ENCODE measurements at places on chromosomes 11 and 22.

GRCh38 chr11:88520391-88520790 lies 182.9 kb upstream of the CTSC start:
- no peak for DNase-seq

GRCh38 chr11:69310351-69310750 lies 16.4 kb downstream of the MYEOV start:
- no peak for DNase-seq

GRCh38 chr11:130675917-130676316 lies 227.5 kb downstream of the ADAMTS15 start:
- no peak for DNase-seq

DNA sequence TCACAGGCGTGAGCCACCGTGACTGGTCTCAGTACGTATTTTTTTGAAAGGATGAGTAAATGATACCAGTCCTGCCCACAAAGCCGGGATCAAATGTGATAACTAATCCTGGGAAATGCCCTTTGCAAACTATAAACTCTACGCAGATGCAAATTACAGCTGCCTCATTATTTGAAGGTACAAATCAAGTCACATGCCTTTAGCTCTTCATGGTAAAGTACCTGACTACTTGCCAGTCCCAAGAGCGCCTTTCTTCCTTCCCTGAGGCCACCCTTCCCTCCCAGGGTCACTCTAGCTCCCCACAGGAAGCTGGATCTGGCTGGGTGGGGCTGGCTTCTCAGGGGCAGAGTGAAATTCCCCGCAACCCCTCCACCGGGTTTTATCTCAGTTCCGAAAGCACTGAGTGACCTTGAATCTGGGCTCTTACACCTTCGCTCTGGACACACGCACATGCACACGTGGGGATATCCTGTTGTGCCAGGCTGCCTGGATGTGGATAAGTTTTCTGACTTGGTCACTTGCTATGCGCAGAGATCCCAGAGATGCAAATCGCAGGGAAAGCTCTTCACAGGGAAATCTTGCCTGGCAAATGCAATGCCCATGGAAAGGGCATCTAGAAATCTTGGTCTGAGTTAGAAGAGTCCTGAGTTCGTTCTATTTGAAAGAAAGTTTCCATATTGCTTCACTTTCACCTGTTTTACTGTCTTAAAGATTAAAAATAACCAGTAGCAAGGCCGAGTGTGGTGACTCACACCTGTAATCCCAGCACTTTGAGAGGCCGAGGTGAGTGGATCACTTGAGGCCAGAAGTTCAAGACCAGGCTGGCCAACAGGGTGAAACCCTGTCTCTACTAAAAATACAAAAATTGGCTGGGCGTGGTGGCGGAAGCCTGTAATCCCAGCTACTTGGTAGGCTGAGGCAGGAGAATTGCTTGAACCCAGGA lies 8.5 kb downstream of the A4GALT start:
- no peak for DNase-seq

- no peak for DNase-seq
These were observed 2.9 kb downstream of the IFITM5 start for GRCh38 chr11:296171-297050.

DNA sequence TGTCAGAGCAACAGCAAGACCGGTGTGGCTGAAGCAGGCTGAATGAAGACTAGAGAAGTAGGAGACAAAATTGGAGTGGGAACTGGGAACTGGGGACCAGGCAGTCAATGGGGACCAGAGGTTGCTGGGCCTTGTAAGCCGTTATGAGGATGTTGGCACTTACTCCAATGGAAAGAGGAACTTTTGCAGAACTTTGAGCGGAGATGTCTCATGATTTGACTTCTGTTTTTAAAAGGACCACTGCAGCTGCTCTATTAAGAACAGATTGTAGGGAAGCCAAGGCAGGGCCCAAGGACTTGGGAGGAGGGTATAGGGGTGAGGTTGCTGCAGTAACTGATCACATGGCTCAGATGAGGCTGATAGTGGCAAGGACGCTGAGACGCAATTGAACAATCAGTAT lies 34.2 kb downstream of the IL18 start:
- DNase-seq, result no peak

GRCh38 chr11:129374993-129375750 lies 476 bp upstream of the BARX2 start:
- DNase-seq, result no peak

- no peak for DNase-seq
These were observed 58.3 kb downstream of the SYT13 start for GRCh38 chr11:45227836-45228235.

DNA sequence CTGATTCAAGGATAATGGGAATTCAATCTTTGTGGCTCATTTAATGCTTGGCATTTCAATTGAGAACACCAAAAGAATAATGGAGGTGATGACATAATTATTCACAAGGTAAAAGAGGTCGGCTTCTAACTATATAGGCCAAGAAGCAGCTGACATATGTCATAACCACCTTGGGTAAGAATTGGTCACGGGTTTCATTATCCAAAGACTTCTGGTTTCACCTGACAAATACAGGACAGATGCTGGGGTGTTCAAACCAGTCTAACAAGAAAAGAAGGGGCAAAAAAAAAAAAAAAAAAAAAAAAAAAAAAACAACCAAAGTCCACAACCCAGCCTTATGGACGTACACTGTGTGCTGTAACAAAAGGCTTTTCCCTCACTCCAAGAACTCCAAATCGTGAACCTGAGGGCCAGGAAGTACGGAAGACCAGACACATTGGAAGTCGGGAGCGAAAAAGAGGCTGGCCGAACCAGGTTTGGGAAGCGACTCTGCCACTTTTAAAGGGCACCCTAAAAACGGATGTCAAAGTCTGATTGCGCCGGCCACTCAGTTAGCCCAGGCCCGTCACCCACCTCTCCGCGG lies 385 bp downstream of the HARBI1 start:
- no peak for DNase-seq

DNA sequence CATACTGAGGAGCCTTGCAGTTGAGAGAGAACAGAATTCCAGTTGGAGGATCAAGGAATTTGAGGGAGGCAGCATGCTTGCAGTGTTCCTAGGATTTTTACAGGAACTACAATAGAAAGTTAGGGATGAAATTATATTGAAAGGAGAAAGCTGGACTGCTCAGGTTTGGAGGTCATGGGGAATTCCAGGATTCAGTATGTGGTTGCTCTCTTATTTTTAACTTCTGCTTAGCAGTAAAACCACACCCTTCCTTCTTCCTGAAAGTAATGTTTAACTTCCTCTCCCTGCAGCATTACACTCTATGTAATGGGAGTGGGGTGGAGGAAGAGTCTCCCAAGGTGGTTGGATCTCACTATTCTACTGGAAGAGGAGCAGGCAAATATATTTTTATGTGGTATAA lies 31.3 kb downstream of the CTNND1 start:
- DNase-seq, result no peak

GRCh38 chr11:67071420-67072284 lies 15.0 kb downstream of the RHOD start:
- peak; percentile 68 for DNase-seq

GRCh38 chr11:722346-722811 lies 16.3 kb downstream of the EPS8L2 start:
- no peak for DNase-seq

- no peak for DNase-seq
These were observed 231.2 kb downstream of the NTM start for GRCh38 chr11:131601586-131601985.

- no peak for DNase-seq
These were observed 2.8 kb downstream of the MADD start for GRCh38 chr11:47272706-47273105.

Measured in stimulated activated naive CD4-positive, alpha-beta T cell treated with Interleukin-2 at 50 U/mL for 16 hours (primary cell).